RWPE2 (cell line): ENCODE measurements at places on chromosomes 2 and 18.

GRCh38 chr2:152525277-152525838 is 190.4 kb downstream of the FMNL2 start:
- DNase-seq, result no peak

DNA sequence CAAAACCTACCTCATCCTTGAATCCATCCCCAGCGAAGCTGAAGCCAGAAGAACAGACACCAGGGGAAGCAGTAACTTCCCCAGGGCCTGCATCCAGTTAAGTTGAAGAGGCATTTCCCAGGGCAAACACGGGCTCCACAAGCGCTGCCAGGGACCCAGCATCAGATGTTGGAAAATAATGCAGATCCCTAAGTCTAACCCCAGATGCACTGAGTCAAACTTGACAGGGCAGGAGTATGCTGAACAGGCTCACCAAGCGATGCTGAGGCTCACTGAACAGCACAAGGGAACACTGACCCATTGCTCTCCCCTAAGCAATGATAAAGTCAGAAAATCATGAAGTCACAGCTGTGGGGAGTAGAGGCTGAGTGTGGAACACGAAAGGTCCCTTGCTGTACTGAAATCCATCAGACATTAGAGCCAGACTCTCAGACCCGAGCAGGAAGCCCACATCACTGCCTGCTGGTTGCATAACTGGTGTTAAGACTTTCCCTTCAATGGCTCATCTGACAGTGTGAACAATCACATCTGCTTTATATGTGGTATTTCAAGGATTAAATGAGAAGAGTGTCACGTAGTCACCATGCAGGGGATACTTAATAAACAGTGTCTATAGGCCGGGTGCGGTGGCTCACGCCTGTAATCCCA is 36.2 kb downstream of the TNS1 start:
- DNase-seq, result no peak

DNA sequence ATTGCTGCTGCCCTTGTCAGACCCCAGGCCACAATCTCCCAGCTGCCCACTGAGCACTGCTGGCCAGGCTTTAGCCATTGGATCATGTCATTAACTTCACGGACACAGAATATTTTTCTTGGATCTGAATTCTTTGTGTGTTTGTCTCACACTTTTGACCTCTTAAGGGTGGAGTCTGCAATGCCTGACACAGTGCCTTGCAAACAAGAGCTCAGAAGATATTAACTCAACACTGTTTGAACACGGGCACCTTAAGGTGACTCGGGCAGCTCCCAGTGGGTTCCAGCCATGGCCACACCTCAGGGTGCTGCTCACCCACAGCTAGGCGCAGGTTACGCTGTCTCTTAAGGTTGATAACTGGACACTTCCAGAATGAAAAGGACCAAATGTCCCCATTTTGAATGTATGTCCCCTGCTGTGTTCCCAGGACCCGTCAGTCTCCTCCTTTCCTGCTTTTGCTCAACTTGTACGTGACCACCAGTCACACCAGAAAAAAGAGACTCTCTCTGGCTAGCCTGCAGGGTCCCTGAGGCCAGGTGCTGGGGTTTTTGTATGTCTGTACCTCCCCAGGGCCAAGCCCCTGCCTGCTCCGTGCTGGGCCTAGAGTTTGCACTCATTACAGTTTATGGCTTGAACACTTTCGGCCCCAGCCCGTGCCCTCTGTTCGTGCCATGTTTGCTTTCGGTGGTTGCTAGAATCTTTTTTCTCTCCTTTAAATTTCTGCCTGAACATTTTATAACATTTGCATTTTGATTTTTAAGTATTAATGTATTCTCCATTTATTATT is 33.4 kb upstream of the TMEM131 start:
- DNase-seq, result no peak

GRCh38 chr18:12491611-12492435 is 84.1 kb downstream of the PRELID3A start:
- DNase-seq, result no peak

DNA sequence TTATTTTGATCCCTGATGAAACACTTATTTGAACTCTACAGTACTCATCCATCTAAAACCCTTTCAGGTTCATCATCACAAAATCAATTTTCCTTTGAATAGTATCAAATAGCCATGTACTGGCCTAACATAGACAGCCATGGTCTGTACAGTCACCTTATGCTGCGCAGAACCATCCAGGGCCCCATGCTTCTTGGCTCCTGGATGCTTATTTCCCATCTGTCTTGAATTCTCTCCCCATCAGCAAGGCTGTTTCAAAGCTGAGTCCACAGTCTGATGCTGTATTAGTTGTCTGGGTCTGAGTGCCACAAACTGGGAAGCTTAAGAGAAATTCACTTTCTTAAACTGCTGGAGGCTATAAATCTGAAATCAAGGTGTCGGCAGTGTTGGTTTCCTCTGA is 290.2 kb downstream of the OSR1 start:
- no peak for DNase-seq

GRCh38 chr2:172516299-172516698 is 39.6 kb upstream of the PDK1 start:
- DNase-seq, result no peak

DNA sequence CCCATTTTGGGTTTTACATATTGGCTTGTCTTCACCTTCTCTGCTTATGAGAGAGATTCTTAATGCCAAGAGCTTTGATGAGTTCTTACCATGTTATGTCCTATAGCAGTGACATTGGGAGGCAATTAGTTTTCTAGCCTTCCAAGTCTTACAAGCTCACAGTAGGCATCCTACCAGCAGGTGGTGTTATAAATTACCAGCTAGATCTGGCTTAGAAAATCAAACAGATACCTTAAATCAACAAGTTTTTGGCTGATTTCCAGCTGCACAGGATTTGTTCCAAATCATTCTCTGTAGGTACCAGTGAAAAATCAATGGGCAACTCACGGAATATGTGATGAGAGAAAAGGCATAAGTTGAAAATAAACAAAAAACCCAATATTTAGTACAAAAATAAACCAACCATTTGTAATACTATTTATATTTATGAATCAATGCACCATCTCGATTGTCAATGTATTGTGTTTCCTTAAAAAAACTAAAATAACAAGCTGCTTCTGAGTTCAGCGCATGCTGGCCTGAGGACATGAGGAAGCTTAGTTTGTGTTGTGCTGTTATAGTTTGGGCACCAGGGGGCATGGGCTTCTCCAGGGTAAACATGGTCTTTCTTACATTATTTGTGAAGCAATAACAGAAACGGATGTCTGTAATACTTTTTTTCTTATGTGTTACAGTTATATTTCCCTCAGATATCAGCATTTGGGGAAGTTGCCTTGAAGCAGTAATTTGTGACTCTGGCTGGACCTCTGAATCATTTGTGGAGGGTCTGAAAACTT is 34.1 kb upstream of the NXPH2 start:
- DNase-seq, result no peak

DNA sequence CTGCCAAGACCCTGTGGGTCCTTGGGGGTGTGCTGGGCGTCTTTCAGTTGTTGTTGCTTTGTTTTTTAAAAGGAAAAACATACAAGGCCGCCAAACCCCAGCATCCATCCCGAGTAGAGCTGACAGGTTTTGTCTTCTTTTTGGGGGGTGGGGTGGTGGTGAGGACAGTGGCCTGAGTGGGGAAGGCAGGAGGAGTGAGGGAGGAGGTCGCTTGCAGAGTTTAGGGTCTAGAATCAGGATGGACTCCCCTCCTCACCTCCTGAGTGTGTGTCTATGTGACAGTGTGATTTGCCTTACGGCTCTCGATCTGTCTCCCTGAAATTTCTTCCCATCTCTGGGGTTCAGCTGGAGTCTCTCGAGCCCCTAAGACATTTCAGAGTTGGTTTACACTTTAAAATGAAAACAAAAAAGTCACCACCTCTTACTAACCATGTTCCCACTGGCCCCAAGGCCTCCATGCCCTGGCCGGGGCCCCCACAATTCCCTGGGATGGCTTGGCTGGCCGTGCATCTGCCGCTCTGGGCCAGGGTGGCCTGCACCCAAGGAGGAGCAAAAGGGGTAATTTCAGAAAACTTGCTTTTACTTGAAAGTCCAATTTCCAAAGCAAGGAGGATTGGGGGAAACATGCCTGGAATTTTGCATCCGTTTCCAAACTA is 5.0 kb downstream of the SIX3 start:
- peak; percentile 39 for DNase-seq

DNA sequence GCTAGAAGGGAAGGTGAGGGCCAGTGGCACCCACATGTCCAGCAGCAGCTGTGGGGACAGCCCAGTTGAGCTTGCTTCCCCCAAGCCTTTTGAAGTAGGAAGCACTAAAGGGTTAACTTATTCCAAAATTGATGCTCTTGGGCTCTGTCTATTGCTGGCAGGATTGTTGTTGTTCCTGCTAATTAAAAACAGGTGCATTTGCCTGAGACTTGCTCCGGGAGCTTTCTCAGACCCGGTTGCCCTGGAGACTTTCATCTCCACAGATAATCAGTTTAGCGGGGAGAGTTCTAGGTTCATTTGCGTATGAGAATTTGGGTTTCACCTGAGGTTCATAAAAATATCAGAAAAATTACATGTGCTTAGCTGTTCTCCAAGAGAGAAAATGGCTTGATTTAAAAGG is 277.3 kb downstream of the LRATD1 start:
- DNase-seq, result no peak

DNA sequence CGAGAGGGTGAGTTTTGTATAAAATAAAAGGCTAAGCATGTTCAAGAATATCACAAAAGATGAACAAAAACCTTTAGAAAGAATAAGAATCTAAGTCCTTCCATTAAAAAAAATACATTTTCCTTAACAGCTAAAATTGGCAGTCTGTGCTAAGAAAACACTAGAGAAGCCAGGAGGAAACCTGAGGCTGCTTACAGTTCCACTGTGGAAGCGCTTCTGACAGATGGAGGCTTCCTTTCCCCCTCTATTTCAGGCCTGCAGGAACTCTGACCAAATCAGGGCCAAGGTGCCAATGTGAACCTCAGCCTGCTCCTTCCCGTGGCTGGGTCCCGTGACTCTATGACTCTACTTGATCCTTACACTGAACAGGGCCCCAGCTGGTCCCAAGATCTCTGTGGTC is 108.1 kb upstream of the ARHGAP28 start:
- DNase-seq, result no peak

DNA sequence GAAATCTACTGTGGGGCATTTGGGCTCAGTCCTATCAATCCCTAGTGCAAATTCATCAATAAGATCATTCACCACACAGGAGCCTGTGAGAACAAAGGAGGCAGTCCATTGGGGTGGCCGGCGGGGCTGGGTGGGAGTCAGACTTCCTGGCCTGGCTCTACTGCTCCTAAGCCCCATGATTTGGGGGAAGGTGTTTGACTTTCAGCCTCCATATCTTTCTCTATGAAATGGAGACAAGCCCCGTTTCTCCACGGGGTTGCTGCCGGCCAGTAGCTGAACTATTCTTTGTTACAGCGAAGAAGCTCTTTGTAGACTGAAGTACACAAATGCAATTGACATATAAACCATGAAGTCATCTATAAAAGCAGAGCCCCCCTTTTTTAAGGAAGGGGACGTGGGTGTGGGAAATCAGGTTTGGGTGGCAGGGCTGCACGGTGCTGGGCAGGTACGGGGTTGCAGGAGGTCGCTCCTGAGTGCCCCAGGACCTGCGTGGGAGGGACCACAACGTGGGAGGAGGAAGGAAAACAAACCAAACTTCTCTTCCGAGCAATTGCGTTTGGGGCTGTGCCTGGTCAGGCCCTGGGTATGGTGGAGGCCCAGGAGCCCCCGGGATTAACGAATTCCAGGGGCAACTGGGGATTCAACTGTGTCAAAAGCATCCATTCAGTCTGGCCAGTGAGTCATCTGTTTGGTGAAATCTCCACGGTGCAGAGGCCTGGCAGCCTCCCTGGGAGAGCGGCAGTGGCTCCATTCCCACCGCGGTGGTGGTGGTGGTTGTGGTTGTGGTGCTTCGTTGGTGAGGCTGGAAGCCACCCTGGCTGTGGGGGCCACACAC is 18.2 kb downstream of the FBLN7 start:
- no peak for DNase-seq

DNA sequence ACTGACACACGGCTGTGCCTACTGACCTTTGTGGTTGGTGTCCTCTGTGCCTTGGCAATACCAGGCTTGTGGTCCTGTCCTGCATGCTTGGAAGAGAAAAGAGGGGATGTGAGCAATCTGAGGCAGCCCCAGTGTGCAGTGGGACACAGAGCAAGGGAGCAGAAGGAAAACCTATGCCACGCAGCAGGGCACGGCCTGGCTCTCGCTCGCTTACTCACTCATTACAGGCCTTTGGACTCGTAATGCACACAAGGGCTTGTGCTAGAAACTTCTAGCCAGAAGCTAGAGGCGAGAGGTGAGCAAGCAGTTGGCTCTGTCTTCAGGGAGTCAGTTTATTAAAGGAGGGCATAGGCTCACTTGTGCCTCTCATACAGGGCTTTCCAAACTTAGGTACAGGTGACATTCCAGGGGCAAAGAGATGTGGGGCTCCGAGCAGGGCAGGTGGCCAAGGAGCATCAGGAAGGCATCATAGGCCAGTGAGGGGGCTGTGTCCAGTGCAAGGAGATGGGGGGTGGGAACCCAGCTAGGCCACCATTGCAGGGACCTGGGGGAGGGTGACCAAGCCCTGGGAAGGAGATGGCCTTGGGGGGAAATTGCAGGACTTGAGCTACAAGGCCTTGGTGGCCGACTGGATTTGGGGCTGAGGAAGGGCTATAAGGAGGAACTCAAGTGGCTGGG is 100.8 kb downstream of the DYSF start:
- DNase-seq, result no peak

GRCh38 chr2:213089438-213089837 is 62.0 kb downstream of the IKZF2 start:
- DNase-seq, result no peak

DNA sequence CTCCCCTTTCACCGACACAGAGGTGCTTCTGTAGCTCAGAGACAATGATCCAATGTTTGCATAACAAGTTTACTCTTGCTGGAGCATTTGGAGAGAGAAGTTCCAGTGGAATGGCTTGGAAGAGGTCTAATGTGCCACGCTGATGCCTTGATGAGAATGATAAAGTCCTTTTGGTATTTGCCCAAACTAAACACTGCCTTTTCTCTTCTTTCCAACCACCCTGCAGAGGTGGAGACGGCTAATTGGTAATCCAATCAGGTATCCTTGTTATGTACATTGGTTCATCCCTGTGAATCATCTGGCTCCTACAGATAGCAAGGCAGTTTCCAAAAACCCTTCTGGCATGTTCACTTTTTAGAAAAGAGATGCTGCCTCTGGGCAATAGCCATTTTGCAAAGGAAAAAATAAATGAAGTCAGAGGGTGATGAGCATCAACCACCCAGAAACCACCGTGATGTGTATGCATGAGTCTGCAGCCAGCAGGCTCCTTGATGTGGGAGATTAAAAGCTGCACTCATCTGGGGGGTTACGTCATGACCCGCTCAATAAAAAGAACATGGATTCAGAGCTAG is 40.6 kb downstream of the KIAA2012 start:
- no peak for DNase-seq

DNA sequence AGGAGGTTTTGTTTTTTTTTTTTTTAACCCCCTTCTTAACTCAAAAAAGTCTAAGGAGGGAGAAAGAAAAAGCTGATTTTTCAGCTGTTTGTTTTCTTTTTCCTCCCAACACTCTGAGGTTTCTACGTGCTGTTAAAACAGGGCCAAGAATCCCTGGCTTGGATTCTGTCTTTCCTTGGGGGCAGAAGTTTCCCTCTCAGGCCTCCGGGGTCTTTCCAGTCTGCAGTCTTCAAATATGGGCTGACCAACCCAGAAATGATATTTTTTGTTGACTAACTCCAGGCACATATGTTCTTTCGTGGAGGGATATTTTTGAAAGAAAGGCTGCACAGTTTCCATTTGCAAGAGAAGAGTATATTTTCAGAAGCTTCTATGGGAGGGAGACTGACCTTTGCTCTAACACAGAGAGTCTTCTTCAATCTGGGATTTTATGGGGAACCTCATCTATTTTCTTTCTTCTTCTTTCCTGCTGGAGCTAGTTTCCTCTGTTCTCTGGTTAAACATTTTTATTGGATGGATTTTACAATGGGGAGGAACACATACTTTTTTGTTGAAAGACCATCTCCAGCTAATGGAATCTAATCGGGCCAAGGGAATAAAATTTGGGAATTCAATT is 93.3 kb upstream of the SPRED2 start:
- DNase-seq, result no peak
